ENCODE measurements at places on chromosomes 3 and 15. TPM values are rescaled to one million over a fixed set of nuclear protein-coding genes. Genes with fewer than 3 reads are reported as not detected.

- DNase-seq = no peak
Measured at GRCh38 chr15:72783004-72783639, 436 bp downstream of the ADPGK start.

- DNase-seq = no peak
Measured at GRCh38 chr15:28892789-28893610, 7.2 kb downstream of the APBA2 start.

Gene TIMP4
- total RNA-seq = 0.75 TPM

- DNase-seq = no peak
Measured at GRCh38 chr15:41437448-41437847, 20.6 kb downstream of the RTF1 start.

DNA sequence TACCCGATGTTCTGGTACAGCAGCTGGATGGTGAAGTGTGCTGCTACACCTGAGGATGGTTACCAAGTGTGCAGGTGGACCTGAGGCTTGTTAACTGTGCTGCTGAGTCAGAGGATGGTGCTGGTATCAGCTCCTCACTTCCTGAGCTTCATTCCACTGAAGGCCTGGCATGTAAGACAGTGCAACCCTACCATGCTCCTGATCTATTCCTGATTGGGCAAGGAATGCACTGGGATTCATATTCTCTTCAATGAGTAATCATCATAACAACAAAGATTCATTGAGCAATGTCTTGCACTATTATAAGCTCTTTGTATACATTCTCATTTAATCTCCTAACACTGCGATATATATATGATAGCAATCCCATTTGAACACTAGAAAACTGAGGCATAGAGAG is 62.9 kb upstream of the THSD4 start:
- no peak for DNase-seq

GRCh38 chr3:107664614-107665013 is 141.9 kb downstream of the BBX start:
- DNase-seq = no peak

- no peak for DNase-seq
Measured at GRCh38 chr3:132009241-132009640, 25.6 kb downstream of the CPNE4 start.

- peak; percentile 77 for DNase-seq
Measured at GRCh38 chr3:185308126-185308754, 54.4 kb upstream of the EHHADH start.

GRCh38 chr3:101133652-101134051 is 140.4 kb upstream of the ABI3BP start:
- DNase-seq = no peak

- DNase-seq = no peak
Measured at GRCh38 chr3:129985113-129985512, 10.6 kb downstream of the TRH start.

- no peak for DNase-seq
Measured at GRCh38 chr3:52050571-52050970, 5.8 kb downstream of the DUSP7 start.

- no peak for DNase-seq
Measured at GRCh38 chr3:82163907-82164520, 402.6 kb upstream of the GBE1 start.

- no peak for DNase-seq
Measured at GRCh38 chr3:178568155-178568731, 32.0 kb downstream of the KCNMB2 start.

Gene IMPG2
- 0.40 TPM for total RNA-seq

DNA sequence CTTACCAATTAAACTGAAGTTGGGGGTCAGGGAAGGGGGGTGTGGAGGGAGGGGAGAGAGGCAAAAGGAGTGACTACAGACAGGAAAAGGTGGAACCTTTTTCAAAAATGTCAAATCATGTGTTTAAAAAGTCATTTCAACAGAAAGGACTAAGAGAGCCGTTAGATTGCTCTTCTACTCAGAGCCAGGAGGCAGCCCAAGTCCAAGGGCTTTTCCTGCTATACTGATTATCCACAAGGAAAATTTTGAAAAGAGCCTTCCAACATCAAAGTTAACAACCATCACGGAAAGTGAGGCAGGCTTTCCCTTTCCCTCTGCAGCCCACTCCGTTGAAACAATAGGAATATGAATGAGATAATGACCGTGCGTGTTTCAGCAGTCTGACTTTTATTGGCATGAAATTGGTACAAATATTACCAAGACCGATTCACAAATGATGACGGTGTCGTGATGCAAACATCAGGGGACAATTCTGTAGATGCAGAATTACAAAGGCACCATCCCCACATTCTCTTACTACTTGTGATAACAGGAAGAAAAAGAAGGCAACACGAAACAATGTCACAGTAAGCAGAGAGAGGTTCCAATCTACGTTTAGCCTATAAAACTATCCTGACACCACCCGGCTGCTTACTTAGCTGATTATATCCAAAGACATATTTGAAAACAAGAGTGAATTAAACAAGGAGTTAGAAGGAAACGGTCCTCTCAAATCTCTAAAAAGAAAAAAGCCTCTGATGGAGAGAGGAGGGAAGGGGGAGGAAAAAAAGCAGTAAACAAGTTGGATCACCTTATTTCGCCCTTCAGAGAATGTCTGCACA is 453.7 kb downstream of the FOXP1 start:
- DNase-seq = no peak

- DNase-seq = no peak
Measured at GRCh38 chr15:92892201-92892555, 7.9 kb upstream of the CHD2 start.

GRCh38 chr3:106611116-106611515 is 742.3 kb upstream of the CBLB start:
- DNase-seq = no peak

GRCh38 chr3:110894574-110894973 is 177.0 kb upstream of the NECTIN3 start:
- no peak for DNase-seq

Gene XCR1
- not detected for total RNA-seq
